ENCODE measurements at places on chromosomes 2 and 18.

GRCh38 chr2:98935111-98935770 lies 784 bp downstream of the CRACDL start:
- no peak for DNase-seq
- no peak overlapping the region for H3K4me3 ChIP-seq
- H3K27ac ChIP-seq = no peak overlapping the region
- H3K27me3 ChIP-seq = peaks cover 11% of the 10 kb centered on the region

GRCh38 chr2:160474319-160474645 lies 19.3 kb downstream of the RBMS1 start:
- no peaks in the 10 kb centered on the region for H3K36me3 ChIP-seq
- no peaks in the 10 kb centered on the region for H3K27me3 ChIP-seq
- H3K4me3 ChIP-seq = no peak overlapping the region

GRCh38 chr2:147499785-147500184 lies 345.0 kb upstream of the ACVR2A start:
- DNase-seq = no peak
- no peaks in the 10 kb centered on the region for H3K27me3 ChIP-seq
- H3K27ac ChIP-seq = no peak overlapping the region
- no peak overlapping the region for H3K4me3 ChIP-seq
- no peaks in the 10 kb centered on the region for H3K36me3 ChIP-seq

DNA sequence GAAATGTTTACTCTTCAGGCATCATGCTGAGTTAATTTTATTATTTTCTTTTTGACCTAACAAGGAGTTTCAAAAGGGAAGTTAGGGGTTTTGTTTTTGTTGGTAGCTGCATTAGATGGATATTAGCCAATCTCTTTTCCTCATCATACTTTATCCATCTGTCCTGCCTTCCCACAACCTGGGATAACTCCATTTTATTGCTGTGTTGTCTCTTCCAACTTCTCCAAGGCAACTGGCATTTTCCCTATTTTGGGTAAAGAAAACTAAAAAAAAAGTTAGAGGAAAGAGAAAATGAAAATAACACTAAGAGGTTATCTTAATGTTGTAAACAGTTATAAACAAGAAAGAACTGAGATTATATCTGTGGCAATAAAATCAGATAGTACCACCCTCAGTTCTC lies 147.0 kb downstream of the PID1 start:
- no peaks in the 10 kb centered on the region for H3K36me3 ChIP-seq
- H3K4me1 ChIP-seq = no peaks in the 10 kb centered on the region
- no peak overlapping the region for H3K4me3 ChIP-seq
- no peak overlapping the region for H3K27ac ChIP-seq

DNA sequence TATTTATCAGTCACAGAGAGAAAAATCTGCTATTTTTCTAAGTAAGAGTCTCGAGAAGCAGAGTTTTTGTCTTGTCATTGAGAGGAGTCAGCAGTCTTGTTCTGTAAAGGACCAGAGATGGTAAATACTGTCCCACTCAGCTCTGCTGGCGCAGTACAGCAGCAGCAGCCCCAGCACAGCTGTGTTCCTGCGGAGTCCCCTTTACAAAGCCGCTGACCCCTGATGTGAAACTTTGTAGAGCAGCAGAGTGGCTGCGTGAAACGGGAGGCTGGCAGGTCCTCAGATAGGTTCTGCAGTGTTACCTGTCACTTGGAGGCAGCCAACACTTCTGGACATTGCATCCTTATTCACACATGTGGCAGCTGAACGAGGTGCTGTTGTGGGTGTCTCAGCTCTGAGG lies 45.2 kb downstream of the TMEM185B start:
- no peaks in the 10 kb centered on the region for H3K27me3 ChIP-seq
- peak overlapping the region; percentile 91 for H3K27ac ChIP-seq
- H3K4me3 ChIP-seq = peak overlapping the region; percentile 71
- peaks cover 59% of the 10 kb centered on the region for H3K4me1 ChIP-seq

All from B cell (primary cell).